ENCODE measurements at places on chromosomes 7 and 10. TPM values are rescaled to one million over a fixed set of nuclear protein-coding genes. Genes with fewer than 3 reads are reported as not detected.

- no peak for DNase-seq
These were observed 9.3 kb upstream of the LFNG start for GRCh38 chr7:2510130-2510776.

- DNase-seq: no peak
These were observed 34.2 kb upstream of the FAM180A start for GRCh38 chr7:135782801-135783200.

DNA sequence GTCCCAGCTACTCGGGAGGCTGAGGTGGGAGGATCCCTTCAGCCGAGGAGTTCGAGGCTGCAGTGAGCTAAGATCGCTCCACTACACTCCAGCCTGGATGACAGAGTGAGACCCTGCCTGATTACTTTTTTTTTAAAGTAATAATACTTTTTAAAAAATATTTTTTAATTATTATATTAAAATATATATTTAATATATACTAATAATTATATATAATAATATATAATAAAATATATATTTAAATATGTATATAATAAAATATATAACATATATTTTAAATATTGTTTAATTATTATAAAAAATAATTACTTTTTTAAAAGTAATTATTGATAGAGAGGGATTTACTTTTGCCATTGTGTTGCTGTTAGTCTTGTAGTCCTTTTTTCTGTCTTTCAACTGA, 169.2 kb downstream of the GALNT17 start:
- no peak for DNase-seq

GRCh38 chr10:42646214-42646613, 7.8 kb upstream of the ZNF33B start:
- DNase-seq: no peak

DNA sequence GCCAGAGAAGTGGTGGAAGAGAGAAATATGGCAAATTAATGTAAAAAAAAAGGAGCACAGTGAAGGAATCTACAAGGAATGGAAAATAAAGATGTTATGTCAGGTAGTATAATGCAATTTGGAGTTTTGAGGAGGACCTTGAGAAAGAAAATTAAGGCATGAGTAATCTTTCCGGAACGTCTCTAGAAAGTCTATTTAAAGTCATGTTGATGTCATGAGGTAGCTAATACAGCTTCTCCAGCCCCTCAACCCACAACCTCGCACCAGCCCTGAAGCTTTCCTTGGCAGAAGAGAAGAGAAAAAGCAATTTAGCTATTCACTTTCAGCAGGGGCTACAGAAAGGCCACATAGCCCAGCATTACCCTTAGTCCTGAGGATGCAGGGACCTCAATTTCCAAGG, 22.5 kb downstream of the TRDMT1 start:
- DNase-seq: no peak

GRCh38 chr7:113606325-113606724, 312.5 kb downstream of the PPP1R3A start:
- no peak for DNase-seq

GRCh38 chr7:118054529-118054928, 129.4 kb upstream of the LSM8 start:
- DNase-seq: no peak

DNA sequence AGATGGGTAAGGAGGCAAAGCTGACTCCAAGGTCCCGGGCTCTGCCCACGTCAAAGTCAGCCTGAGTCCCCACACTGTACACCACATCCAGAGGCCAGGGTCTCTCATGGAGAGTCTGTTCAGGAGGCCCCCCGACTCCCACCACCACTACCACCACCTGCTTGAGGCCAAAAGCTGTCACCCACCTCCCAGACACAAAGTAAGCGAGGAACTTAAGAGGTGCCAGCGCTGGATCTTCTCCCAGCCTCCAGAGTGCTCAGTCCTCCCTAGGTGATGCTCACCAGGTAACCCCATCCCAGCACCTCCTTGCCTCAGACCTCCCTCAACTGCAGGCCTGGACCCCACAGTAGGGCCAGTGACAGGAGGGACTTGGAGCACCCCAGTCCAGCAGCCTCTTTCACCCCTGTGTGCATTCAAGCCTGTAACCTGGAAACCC, 520 bp downstream of the NPC1L1 start:
- peak; percentile 68 for DNase-seq

GRCh38 chr10:6351495-6351894, 148.8 kb downstream of the PFKFB3 start:
- DNase-seq: no peak

DNA sequence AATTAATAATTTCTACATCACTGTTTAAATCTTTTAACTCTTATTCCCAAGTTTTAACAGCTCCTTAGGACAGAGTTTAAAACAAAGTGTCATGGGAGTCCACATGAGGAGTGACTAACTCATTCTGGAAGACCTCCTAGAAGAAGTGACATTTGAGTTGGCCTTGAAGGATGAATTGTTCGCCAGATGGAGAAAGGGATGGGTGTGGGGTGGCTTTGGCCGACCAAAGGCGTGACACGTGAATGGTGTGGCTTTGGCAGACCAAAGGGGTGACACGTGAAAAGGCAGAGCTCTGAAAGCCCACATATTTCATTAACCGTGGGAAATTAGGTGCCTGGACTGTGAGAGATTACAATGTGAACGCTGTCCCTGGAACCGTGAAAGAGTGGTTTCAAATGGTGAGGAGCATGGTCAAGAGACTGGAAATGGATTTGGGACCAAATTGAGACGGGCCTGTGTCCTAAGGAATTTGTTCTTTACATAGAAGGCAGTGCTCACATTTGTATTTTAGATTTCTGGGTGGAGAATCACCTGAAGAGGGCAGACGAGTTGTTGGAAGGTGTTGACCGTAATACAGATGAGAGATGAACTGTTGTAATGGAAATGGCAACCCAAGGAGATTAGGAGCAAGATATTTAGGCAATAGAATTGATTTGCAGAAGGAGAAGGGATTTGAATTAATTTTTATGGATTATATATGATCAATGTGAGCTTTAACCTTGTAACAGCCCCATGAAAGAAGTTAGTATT, 228.1 kb downstream of the BICC1 start:
- no peak for DNase-seq

GRCh38 chr7:137771273-137771672, 75.5 kb downstream of the DGKI start:
- DNase-seq: no peak

- no peak for DNase-seq
These were observed 78.1 kb downstream of the CXCL12 start for GRCh38 chr10:44306762-44307161.

DNA sequence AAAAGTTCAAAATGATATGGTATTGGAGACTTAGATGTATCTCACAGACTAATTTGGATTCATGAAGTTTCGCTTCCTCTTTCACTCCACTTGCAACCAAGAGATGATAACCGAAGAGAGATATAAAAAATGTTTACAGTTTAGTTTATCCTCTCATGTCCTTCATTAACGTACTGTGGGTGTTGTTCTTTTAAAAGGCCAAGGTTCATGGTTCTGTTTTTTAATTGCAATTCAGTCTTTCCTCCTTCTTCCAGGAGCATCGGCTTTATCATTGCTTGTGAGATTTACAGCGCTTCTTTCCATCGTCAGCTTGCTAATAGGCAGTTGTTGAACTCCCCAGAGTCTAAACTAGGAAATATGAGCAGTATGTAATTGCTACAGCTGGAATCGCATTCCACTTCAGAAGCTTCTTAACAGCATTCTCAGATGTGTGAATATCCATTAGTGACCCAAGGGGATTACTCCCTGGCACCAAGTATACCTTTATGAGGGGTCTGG, 75.9 kb upstream of the HGF start:
- no peak for DNase-seq

DNA sequence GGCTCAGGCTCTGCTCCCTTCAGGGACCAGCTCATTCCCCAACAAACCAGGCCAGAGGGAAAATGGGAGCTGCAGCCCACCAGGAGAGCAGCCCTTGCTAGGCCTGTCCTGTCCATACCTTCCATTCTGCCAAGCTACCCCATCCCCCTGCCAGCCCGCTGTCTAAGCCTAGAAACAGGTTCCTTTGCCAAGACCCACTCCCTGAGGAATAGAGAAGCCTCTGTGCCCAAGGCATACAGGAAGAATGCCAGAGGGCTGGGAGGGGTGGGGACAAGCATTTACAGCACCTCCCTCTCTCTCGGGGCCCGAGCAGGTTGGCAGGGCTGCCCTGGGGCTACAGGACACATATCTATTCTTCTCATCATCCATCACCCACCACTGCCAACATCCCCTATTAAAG, 178.3 kb downstream of the GRID1 start:
- DNase-seq: no peak

DNA sequence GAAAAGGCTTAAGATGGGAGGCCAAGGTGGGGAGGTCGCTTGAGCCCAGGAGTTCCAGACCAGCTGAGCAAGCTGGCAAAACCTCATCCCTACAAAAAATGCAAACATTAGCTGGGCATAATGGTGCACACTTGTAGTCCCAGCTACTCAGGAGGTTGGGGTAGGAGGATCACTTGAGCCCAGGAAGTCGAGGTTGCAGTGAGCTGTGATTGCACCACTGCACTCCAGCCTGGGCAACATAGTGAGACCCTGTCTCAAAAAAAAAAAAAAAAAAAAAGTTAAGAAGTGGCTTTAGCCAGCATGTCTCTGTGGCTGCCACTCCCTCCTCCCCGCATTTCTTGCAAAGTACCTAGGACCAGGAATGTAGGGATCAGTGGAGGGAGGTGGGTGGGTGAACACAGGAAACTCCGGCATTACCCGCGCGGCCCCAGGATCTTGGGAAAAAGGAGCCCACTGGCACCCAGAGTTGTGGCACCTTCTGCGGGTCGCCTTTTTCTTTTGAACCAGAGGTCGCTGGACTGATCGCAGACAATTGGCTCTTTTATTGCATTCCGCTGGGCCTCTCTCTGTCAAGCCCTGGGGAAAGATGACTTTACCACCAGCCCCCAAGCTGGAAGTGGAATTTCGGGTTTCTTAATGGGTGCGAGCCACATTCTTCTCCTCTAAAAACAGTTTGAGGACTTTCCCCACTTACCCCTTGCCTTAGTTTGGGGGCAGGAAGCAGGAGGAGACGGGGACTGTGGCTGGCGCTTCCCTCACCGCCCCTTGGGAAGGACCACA, 3.5 kb downstream of the VGF start:
- no peak for DNase-seq

DNA sequence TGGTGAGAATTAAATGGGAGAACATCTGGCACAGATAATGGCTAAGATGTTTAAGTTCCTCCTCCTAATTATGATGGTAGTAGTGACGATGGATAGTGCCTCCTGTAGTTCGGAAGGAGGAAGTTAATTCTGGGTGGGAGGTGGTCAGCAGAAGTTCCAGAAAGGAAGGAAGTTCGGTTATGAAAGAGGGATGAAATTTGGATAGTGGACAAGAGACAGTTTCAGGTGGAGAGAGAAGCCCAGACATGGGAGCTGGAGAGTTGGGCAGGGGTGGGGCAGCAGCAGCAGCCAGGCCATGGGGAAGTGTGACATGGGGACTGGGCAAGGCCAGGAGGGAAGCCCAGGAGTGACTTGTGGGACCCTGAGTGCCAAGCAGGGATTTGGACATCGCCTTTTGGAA, 99.5 kb downstream of the CCNY start:
- DNase-seq: no peak

STEAP1B gene
- total RNA-seq: 31.8 TPM

RBP4 gene
- 2.1 TPM for total RNA-seq

HKDC1 gene
- 2.9 TPM for total RNA-seq

FXYD4 gene
- not detected for total RNA-seq

CUBN gene
- 0.88 TPM for total RNA-seq

SYT15 gene
- total RNA-seq: under 0.01 TPM

ANXA11 gene
- 112 TPM for total RNA-seq

All from osteoblast (primary cell).